ENCODE measurements at places on chromosomes 1 and 21.

DNA sequence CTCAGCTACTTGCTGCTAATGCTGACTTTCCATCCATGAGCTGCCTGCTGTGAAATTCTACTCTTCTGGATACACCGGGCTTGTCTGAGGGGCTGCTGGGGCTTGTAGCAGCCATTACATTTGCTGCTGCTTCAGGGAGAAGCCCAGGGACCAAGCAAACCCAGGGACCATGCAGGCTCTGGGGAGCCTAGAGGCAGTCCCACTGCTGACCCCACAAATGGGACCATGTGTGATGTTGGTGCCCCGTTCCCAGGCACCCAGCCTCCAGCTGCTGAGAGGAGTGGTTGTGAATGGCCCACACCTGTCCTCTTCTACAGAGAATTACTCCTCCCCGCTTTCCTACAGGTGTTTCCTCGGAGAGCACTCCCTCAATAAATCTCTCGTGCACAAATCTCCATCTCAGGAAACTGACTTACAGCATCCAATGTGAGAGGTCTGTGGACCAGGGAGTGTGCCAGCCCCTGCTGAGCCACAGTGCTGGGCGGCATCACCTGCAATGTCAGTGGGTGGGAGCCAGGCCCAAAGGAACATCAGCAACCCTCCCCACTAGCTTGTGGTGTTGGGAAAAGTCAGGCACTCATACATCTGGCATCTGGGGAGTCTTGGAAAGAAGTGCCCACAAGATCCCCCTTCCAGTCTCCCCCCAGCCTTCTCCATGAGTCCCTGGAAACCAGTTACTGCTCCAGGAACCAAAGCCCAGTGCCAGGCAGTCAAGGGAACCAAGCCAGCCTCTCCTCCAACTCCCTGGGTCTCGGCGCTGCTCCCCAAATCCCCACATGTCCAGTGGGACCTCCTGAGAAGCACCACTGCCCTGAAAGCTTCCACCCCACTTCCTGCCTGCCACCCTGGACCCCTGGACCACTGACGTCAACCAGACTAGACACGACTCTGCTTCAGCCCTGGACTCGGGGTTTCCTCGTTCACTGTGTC lies 65.1 kb downstream of the TCP10L start:
- no peak for DNase-seq
- H3K4me1 ChIP-seq: no peaks in the 10 kb centered on the region
- no peak overlapping the region for H3K4me3 ChIP-seq

DNA sequence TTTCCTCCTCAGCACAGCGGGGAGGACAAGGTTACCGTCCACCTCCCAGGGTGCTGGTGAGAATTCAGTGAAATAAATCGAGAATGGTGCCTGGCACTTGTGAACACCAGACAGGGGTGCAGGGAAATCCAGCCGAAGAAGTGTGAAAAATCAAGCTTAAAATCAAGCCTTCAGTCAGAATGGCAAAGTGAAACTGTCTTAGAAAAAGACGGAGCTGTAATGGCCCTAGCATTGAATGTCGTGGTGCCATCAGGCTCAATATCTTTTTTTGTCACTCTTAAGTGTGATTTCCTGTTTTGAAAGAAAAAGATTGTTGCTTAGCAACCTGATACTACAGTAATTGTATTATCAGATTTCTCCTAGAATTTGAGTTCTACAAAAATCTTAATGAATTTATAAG lies 22.1 kb downstream of the EDARADD start:
- no peaks in the 10 kb centered on the region for H3K27me3 ChIP-seq
- peaks cover 6% of the 10 kb centered on the region for H3K4me1 ChIP-seq
- no peaks in the 10 kb centered on the region for H3K36me3 ChIP-seq
- DNase-seq: no peak
- H3K4me3 ChIP-seq: peak overlapping the region; percentile 55
- H3K27ac ChIP-seq: peak overlapping the region; percentile 69

DNA sequence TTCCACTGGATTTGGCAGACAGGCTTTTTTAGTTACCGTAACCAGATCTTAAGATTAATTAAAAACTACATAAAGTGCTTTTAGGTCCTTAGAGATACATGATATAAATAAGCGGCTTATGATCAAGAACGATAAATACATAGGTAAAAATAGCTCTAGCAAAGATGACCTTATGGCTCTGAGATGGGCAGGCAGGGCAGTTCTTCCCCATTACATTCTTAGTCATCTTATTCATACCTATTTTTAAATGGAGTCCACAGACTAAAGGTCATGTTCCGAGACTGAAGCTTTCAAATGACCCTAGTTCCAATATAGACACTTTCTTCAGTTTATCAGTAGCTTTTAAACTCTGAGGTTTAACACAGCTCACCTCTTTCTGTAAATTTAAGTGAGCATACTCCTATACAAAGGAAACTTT lies 4.3 kb downstream of the MCL1 start:
- peaks cover 86% of the 10 kb centered on the region for H3K36me3 ChIP-seq
- no peak for DNase-seq
- H3K27me3 ChIP-seq: peaks cover 4% of the 10 kb centered on the region
- peak overlapping the region; percentile 92 for H3K27ac ChIP-seq
- peaks cover 52% of the 10 kb centered on the region for H3K4me1 ChIP-seq

DNA sequence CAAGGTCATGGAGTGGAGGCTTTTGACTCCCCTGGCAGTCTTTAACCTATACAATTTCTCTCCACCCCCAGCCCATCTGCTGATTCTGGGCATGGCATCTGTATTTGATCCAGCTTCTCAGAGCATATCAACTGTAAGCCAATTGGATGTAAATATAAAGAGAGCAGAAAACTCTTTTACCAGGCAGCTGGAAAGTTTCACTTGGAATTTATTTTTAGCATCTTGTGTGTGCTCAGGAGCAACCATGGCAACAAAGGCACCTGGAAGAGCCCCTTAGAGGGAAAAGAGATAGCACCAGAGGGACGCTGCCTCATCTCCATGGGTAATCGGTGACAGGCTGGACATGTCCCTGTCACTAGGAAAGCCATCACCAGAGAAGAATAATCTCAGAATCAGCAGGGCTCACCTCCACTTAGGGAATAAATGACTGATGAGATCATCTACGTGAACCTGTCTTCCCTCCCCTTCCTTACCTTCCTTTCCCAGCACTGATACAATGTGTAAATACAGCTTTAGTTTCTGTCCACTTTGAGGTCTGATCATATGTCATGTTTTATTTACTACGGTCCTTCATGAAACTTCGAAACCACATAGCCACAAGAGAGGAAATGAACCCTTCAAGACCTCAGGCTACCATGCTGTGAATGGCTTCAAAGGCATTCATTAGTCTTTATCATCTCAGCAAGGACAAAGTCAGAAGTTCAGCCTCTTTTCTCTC lies 25.3 kb upstream of the SIPA1L2 start:
- peaks cover 16% of the 10 kb centered on the region for H3K27me3 ChIP-seq
- no peak overlapping the region for H3K4me3 ChIP-seq
- no peak overlapping the region for H3K27ac ChIP-seq
- no peak for DNase-seq

- DNase-seq: no peak
- no peaks in the 10 kb centered on the region for H3K4me1 ChIP-seq
- H3K27me3 ChIP-seq: peaks cover 36% of the 10 kb centered on the region
- H3K4me3 ChIP-seq: no peak overlapping the region
- H3K27ac ChIP-seq: no peak overlapping the region
Measured at GRCh38 chr1:181872562-181872961, 188.9 kb downstream of the ZNF648 start.
